NCI-H146 (cell line): ENCODE measurements at places on chromosomes 6 and 20.
A peak's percentile ranks its signal among the peaks of the same experiment; 100 is the strongest.

DNA sequence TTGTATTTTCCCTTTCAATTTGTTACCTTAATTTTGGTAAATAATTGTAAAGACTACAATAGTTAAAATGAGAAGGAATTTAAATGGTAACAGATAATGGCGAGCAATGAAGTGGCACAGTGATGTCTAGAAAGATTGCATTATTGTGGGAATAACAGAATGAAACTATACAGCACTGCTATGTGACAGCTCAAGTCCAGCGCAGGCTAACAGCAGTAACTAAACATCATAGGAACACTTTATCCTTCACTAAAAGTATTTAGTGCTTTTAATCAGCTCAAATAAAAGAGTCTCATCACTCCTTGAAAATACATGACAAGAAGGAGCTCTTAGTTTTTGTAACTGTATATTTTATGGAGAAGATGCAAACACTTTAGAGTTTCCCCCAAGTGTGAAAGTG, 190.8 kb downstream of the TENT5A start:
- DNase-seq: peak; percentile 17

DNA sequence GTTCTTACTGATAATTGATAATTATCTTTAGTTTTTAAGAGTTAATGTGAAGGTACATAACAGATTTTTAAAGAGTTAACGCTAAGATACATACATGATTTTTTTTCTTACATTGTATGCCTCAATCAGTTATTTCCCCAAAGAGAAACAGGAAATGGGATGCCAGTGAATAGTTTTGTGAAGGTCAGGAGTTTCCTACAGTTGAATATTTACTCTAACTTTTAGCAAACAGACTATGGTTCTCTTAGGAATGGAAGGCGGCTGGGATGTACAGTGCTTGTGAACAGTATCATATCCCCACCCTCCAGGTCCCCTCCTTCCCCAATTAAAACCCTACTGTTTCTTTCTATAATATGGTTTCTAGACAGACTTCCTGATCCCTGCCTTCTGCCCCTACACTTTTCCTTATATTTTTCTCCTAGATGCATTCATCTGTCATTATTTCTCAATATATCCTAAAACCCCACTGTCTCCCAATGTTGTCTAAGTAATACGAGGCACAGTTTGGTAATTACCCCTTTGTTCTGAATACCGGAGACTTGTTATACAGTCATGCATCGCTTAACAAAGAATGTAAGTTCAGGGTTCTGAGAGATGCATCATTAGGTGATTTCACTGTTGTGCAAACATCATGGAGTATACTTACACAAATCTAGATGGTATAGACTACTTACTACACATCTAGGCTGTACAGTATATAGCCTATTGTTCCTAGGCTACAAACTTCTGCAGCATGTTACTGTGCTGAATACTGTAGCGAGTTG, 29.2 kb downstream of the SLC35A1 start:
- no peak for DNase-seq

DNA sequence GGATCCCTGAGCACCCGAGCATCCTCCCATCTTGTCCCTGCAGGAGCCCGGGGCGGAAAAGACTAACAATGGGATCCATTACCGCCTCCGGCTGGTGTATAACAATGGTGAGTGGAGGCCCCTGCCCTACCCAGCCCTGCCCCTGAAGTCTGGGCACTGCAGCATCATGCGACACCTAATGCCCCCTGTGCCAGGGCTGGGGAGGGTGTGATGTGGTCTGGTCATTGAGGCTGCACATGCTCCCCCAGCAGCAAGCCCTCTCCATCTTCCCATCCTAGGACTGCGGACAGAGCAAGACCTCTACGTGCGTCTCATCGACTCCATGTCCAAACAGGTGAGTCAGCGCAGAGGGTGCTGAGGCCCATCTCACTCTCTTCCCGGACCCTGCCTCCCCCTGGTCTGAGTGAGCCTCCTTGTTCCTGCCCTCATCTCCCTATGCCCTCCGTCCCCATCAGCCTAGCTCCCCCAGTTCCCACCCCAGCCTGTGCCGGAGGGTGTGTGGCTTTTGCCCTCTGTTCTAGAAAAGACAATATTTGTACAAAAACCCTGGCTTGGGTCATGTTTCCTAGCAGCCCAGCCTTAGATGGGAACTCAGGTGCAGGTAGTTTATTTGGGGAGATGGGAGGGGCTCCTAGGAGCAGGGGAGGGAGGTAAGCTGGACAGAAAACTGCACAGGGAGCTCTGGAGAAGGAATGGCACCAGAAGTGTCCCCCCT, 13.5 kb downstream of the EBF4 start:
- DNase-seq: no peak

GRCh38 chr6:3239110-3239830, 11.8 kb upstream of the TUBB2B start:
- DNase-seq: no peak

DNA sequence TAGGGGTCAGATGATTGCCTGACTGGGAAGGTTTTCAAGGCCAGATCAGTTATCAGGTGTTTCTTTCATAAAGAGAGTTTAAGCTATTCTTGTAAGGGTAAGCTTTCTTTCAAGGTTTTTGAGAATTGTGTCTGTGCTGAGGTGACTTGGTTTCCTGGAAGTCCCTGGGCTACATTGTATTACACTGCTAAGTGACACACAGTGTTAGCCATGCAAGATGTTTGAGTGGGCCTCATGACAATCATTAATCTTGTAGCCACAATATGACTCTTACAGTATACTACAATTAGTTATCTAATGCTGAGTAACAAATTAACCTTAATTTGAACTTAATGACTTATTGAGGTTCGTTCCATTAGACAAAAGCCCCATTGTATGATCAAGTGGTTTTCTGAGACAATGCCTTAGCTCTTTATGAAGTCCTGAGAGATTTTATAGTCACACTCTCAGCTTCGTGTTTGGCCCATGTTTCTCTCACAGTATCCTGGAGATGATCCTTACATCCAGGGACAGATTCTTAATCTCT, 186.7 kb downstream of the RPS12 start:
- no peak for DNase-seq

- no peak for DNase-seq
These were observed 67.1 kb upstream of the DUSP22 start for GRCh38 chr6:225121-225721.

DNA sequence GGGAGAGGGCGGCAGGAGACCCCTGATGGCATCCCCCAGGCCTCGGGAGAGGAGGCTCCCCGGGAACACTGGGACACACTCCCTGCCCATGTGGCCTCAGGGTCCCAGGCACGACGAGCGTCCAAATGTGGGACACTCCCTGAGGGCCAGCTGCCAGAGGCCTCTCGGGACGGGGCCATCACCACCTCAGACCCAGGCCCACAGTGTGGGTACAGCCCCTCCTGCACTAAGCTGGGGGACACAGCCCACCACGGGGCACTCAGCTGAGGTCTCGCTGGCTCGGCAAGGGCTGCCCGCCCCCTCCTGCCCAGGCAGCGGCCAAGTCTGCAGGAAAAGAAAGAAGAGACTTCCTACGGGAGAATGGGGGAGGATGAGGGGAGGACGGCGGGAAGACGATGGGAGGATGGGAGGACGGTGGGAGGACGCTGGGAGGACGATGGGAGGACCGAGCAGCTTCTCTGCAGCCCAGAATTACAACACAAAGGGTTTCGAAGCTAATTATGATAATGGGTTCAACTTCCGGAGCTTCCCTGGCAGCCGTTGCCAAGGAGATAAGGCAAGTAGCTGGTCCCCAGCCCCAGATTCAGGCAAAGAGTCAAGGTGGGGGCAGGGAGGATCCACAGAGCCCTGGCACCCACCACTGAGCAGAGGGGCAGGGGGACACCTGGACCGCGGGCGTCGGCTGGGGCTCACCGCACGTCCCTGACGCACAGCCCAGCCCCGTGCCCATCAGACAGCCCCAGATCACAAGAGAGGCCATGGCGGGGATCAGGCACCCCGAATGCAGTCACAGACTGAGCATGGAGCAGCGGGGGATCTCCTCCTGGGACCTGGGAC, 17.5 kb downstream of the KCNQ2 start:
- DNase-seq: peak; percentile 81

DNA sequence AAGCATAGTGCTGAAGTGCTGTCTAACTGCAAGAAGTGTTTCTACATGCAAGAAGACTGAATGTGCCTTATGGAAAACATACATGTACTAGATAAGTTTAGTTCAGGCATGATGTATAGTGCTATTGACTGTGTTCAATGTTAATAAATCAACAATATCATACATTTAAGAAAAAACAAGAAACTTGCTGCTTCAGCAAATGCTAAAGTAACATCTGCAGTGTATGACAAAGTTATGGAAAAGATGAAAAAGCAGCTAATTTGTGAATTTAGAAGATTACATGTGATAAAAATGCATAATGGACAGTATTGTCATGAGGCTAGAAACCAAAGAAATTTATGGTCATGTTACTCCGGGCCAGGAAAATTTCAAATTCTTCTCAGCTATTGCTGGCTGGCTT, 174.9 kb upstream of the SPTLC3 start:
- DNase-seq: no peak

DNA sequence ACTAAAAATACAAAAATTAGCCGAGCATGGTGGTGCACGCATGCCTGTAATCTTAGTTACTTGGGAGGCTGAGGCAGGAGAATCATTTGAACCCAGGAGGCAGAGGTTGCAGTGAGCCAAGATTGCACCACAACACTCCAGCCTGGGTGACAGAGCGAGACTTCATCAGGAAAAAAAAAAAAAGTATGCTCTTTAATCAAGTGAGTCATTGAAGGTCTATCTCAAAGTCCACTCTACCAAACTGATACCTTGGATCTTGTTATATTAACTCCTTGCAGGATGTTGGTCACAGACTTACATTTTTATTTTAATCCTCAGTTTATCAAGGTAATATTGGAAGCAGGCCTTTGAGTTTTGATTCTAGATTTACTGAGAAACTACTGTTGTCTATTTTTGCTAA, 348.7 kb downstream of the COL12A1 start:
- DNase-seq: no peak

DNA sequence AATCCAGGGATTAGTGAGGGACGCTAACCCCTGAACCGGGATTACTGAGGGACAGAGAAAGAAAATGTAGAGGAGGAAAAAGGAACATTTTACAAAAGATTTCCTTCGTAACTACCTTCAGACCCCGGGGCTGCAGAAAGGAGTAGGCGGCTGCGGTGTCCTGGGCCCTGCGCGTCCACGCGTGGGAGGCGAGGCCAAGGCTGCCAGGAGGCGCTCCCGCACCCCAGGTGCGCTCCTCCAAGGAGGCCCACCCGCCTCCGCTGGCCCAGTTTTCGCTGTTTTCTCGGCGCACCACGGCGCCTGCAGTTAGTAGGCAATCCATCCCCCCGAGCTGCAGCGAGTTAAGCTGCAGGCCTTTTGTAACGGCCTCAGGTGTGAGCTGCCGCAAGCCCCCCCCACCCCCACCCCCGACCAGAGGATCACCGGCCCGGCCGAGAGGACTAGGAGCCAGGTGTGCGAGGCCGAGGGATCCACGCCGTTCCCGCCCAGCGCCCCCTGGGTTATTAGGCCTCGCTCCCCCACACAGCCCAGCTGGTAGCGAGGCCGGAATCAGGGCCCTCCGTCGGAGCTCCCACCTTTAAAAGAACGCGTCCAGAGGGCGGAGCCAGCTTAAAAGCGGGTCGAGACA, 380.3 kb upstream of the ARID1B start:
- peak; percentile 80 for DNase-seq

- DNase-seq: no peak
These were observed 9.9 kb downstream of the TRIM40 start for GRCh38 chr6:30145818-30146217.

DNA sequence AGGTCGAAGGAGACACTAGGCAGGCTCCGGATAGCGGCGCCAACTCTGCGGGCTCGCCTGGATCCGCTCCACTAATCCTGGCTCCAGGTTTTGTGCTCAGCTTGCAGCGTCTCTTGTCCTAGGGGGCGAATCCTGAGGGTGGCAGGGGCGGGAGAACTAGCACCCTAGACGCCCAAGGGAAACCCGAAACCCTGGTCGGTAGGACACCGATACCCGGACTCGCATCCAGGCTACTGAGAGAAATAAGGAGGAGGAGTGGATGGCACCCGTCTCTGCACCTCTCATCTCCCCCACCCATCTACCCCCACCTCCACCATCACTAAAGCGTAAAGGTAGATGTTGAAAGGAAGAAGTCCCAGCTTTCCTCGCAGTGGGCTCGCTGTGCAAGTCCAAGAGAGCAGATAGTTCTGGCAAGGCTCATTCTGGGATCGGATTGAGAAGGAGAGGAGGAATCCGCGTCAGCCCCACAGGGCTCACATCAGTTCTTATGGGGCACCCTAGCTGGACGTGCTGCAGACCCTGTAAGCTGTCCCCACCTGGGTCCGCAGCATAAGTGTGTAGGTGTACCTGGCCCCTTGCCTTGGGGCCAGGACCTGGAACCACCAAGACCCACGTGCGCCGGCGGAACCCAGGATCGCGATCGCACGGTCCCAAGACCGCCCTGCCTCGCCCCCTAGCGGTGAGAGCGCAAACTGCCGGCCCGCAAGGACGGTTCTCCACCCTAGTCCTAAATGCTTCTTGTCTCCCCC, 6.9 kb downstream of the SLC32A1 start:
- DNase-seq: peak; percentile 87

DNA sequence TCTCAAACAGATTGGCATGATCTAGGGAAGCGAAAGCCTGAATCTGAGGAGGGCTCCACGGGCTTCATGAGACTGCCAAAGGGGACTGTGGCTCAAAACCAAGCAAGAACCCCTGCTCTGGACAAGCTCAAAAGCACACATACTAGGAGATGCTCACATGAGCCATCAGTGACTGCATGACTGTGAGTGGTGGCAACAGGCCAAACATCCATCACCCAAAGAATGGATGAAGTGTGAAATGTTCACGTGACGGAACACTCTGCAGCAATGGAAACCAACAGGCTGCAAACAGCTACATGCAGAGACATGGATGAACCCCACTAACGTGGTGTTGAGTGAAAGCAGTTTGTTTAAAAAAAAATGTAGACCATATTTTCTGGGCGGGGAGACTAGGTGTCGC, 136.3 kb downstream of the PREX1 start:
- DNase-seq: no peak

- peak; percentile 54 for DNase-seq
These were observed 2.8 kb upstream of the HTR1B start for GRCh38 chr6:77466055-77466450.

DNA sequence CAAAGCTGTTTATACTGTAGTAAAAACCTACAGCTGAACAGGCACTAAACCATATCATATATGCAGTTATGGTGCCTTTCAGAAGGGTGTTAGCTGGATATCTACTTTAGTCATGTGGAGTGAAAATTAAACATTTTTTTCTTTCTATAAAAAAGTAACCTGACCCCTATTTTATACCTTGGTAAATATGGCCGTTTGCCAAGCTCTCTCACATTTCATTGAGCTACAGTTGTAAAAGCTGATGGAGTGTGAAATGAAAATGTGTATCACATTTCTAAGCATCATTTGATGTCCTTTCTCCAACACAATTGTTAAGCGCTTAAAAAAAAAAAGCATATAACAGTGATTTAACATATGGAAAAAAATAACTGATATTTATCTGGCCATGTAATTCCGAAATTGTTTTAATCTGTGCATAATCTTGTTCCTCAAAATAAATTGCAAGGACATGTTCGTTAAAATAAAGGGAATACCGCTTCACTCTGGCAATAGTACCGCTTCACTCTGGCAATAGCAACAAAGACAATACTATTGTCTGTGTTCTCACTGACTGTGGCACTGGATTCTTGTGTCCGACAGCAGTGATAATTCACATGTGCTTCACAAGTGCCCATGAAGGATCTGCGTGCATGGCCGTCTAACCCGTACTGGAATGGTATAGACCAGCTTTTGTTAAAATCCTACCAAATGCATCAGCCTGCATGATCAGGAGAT, 391.8 kb upstream of the SOX4 start:
- DNase-seq: peak; percentile 94

- DNase-seq: peak; percentile 18
These were observed 20.4 kb upstream of the RAB23 start for GRCh38 chr6:57242505-57242904.
